Activated T-cell treated with anti-CD3 and anti-CD28 coated beads, Interleukin-2, amount 50 U/mL, for 72 hours (primary cell): ENCODE measurements at places on chromosomes 2 and 18.

GRCh38 chr18:44719519-44720060 is 38.9 kb downstream of the SETBP1 start:
- H3K27ac ChIP-seq, result no peak overlapping the region
- H3K4me3 ChIP-seq, result no peak overlapping the region
- H3K27me3 ChIP-seq, result peaks cover 22% of the 10 kb centered on the region
- DNase-seq, result no peak

DNA sequence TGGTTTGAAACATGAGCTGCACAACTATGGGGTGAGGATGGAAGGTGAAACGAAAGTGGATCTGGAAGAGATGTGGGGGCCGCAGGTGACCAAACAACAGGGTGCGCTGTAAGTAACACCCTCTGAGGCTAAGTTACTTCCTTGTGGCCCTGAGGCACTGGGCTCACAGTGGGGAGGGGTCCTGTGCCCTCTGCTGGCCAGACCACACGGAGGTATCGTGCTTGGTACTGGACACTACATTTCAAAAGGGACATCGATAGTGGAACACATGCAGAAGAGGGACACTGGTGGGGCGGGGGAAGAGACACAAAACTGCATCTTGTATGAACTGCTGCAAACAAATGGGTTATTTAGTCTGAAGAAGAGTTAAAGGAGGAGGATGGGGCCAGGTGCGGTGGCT is 110.6 kb downstream of the CLIP4 start:
- no peak overlapping the region for H3K4me3 ChIP-seq
- H3K27me3 ChIP-seq, result peaks cover 15% of the 10 kb centered on the region
- H3K27ac ChIP-seq, result no peak overlapping the region
- no peaks in the 10 kb centered on the region for H3K36me3 ChIP-seq
- DNase-seq, result no peak

- no peak for DNase-seq
- no peaks in the 10 kb centered on the region for H3K36me3 ChIP-seq
- H3K4me3 ChIP-seq, result no peak overlapping the region
Observed at GRCh38 chr2:129483366-129483765, 496.1 kb upstream of the RAB6C start.

- H3K4me1 ChIP-seq, result peaks cover 19% of the 10 kb centered on the region
- DNase-seq, result no peak
- H3K27ac ChIP-seq, result no peak overlapping the region
- no peak overlapping the region for H3K4me3 ChIP-seq
- H3K27me3 ChIP-seq, result no peaks in the 10 kb centered on the region
Observed at GRCh38 chr2:222888716-222889115, 27.9 kb downstream of the ACSL3 start.

- H3K27me3 ChIP-seq, result no peaks in the 10 kb centered on the region
- DNase-seq, result no peak
- peaks cover 3% of the 10 kb centered on the region for H3K36me3 ChIP-seq
Observed at GRCh38 chr2:19158896-19159295, 199.5 kb downstream of the OSR1 start.

GRCh38 chr18:8106603-8107002 is 502.6 kb upstream of the RAB12 start:
- H3K36me3 ChIP-seq, result no peaks in the 10 kb centered on the region
- H3K4me1 ChIP-seq, result no peaks in the 10 kb centered on the region
- no peak for DNase-seq
- H3K4me3 ChIP-seq, result no peak overlapping the region
- no peak overlapping the region for H3K27ac ChIP-seq

DNA sequence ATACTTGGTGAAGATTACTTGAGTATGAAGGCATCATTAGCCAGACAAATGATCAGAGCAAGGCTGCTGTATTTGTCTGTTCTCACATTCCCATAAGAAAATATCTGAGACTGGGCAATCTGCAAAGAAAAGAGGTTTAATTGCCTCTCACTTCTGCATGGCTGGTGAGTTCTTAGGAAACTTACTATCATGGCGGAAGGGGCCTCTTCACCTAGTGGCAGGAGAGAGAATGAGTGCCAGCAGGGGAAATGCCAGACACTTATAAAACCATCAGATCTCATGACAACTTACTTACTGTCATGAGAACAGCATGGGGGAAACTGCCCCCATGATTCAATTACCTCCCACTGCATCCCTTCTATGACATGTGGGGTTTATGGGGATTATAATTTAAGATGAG is 452.3 kb downstream of the GALR1 start:
- no peak for DNase-seq
- H3K4me1 ChIP-seq, result no peaks in the 10 kb centered on the region

GRCh38 chr2:127640082-127641072 is 5.6 kb upstream of the GPR17 start:
- peaks cover 44% of the 10 kb centered on the region for H3K4me1 ChIP-seq
- peak overlapping the region; percentile 67 for H3K4me3 ChIP-seq
- peak; percentile 67 for DNase-seq
- no peaks in the 10 kb centered on the region for H3K27me3 ChIP-seq
- no peaks in the 10 kb centered on the region for H3K36me3 ChIP-seq
- H3K27ac ChIP-seq, result peak overlapping the region; percentile 31

DNA sequence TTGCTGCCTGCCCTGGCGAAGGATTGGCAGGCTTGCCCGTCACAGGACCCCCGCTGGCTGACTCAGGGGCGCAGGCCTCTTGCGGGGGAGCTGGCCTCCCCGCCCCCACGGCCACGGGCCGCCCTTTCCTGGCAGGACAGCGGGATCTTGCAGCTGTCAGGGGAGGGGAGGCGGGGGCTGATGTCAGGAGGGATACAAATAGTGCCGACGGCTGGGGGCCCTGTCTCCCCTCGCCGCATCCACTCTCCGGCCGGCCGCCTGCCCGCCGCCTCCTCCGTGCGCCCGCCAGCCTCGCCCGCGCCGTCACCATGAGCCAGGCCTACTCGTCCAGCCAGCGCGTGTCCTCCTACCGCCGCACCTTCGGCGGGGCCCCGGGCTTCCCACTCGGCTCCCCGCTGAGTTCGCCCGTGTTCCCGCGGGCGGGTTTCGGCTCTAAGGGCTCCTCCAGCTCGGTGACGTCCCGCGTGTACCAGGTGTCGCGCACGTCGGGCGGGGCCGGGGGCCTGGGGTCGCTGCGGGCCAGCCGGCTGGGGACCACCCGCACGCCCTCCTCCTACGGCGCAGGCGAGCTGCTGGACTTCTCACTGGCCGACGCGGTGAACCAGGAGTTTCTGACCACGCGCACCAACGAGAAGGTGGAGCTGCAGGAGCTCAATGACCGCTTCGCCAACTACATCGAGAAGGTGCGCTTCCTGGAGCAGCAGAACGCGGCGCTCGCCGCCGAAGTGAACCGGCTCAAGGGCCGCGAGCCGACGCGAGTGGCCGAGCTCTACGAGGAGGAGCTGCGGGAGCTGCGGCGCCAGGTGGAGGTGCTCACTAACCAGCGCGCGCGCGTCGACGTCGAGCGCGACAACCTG is at the start of gene DES:
Gene DES, plus strand, starts transcription at position 223 of the 857 bp plus-strand sequence. Its CDS starts 86 bp downstream, at position 309.
- H3K36me3 ChIP-seq, result no peaks in the 10 kb centered on the region
- DNase-seq, result no peak
- H3K27me3 ChIP-seq, result peaks cover 30% of the 10 kb centered on the region
- H3K4me3 ChIP-seq, result no peak within 1 kb of the TSS

GRCh38 chr2:229410264-229410663 is 139.2 kb upstream of the PID1 start:
- H3K4me3 ChIP-seq, result no peak overlapping the region
- no peaks in the 10 kb centered on the region for H3K4me1 ChIP-seq
- DNase-seq, result no peak
- H3K36me3 ChIP-seq, result no peaks in the 10 kb centered on the region
- H3K27ac ChIP-seq, result no peak overlapping the region
- H3K27me3 ChIP-seq, result peaks cover 5% of the 10 kb centered on the region

- peaks cover 86% of the 10 kb centered on the region for H3K27me3 ChIP-seq
- peak overlapping the region; percentile 73 for H3K4me3 ChIP-seq
- H3K27ac ChIP-seq, result no peak overlapping the region
- H3K36me3 ChIP-seq, result no peaks in the 10 kb centered on the region
- DNase-seq, result no peak
Observed at GRCh38 chr2:176178038-176178756, 10.3 kb upstream of the HOXD1 start.

DNA sequence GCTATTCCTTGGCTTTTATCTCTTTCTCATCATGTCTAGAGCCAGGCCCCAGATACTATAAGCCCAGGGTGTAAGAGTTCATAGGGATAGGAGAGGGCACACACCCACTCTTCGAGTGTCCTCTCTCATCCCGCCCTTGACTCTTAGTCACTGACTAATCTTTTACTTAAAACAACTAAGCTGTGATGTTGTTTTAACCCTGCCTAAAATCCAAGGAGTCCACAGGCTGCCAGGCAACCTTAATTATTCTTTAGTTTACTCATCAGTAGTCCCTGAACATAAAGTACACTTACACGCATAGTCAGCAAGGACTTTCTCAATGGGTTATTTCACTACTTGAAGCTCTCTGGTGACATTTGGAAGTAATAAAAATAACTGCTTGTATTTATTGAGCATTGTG is 28.4 kb downstream of the GREB1L start:
- H3K4me3 ChIP-seq, result no peak overlapping the region
- H3K36me3 ChIP-seq, result no peaks in the 10 kb centered on the region
- H3K27ac ChIP-seq, result no peak overlapping the region

- no peaks in the 10 kb centered on the region for H3K27me3 ChIP-seq
- peaks cover 12% of the 10 kb centered on the region for H3K36me3 ChIP-seq
- H3K27ac ChIP-seq, result no peak overlapping the region
- H3K4me3 ChIP-seq, result no peak overlapping the region
Observed at GRCh38 chr18:13416848-13417247, 198.3 kb downstream of the LDLRAD4 start.

GRCh38 chr2:172350839-172351479 is 76.4 kb upstream of the ITGA6 start:
- peaks cover 2% of the 10 kb centered on the region for H3K36me3 ChIP-seq
- no peak for DNase-seq
- no peak overlapping the region for H3K4me3 ChIP-seq
- no peak overlapping the region for H3K27ac ChIP-seq
- no peaks in the 10 kb centered on the region for H3K27me3 ChIP-seq

DNA sequence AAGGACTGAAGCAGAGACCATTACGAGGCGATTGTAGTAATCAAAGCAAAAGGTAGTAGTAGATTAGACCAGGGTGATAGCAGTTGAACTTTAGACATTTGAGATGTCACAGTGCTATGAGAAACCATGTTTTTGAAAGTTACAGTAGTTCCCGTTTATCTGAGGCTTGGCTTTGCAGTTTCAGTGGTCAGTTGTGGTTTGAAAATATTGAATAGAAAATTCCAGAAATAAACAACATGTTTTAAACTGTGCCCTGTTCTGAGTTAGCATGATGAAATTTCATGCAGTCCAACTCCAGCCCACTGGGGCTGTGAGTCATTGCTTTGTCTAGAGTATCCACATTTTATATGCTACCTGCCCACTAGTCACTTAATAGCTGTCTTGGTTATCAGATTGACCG is 47.5 kb downstream of the ZNF638 start:
- peaks cover 43% of the 10 kb centered on the region for H3K36me3 ChIP-seq
- H3K4me3 ChIP-seq, result no peak overlapping the region
- DNase-seq, result no peak

DNA sequence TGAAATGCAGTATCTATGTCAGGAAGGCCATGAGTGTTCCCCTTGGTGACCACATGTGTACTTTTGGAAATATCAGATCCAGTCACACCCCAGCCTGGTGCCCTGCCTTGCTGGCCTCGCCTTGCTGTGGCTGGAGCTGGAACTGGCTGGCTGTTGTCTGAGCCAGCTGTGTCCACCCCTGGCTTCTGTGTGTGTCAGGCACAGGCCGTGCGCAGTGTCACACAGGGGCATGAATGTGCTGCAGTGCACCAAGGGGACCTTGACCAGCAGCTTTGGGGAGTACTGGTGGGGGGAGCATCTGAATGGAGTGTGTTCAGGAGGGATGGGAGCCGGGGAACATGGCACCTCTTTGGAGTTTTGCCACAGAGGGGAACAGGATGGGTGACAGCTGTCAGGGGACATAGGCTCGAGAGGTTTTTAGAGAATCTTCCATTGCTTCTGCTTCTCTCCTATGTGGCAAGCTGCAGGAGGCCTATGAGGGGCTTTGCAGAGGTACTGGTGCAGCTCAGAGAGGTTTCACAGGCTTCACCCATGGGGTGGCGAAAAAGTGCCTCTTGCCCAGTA is 44.7 kb upstream of the FAHD2A start:
- no peak overlapping the region for H3K4me3 ChIP-seq
- H3K4me1 ChIP-seq, result no peaks in the 10 kb centered on the region
- no peak for DNase-seq

DNA sequence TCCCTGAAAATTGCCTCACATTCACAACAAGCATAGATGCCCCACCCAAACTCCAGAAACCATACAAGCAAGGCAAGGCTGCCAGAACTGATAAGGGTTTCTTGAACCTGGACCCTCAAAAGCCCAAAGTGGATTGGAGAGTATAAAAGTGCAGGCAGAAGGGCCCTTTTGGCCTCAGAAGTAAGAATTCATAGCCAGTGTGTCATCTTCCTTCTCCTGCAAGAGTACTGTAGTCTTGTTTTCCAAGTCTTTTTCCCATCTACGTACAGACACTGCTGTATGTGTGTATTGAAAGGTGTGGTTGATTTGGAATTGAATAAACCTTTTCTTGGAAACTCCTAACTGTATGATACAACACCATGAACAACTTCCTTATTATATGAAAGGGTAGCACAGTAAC is 46.8 kb downstream of the ZC3H15 start:
- no peak overlapping the region for H3K27ac ChIP-seq
- no peak for DNase-seq
- no peaks in the 10 kb centered on the region for H3K4me1 ChIP-seq
- H3K4me3 ChIP-seq, result no peak overlapping the region
- H3K36me3 ChIP-seq, result no peaks in the 10 kb centered on the region
- H3K27me3 ChIP-seq, result peaks cover 10% of the 10 kb centered on the region

GRCh38 chr18:46711444-46711863 is 45.4 kb downstream of the ST8SIA5 start:
- DNase-seq, result no peak
- H3K27ac ChIP-seq, result no peak overlapping the region
- H3K4me3 ChIP-seq, result no peak overlapping the region
- no peaks in the 10 kb centered on the region for H3K4me1 ChIP-seq
- H3K27me3 ChIP-seq, result no peaks in the 10 kb centered on the region

DNA sequence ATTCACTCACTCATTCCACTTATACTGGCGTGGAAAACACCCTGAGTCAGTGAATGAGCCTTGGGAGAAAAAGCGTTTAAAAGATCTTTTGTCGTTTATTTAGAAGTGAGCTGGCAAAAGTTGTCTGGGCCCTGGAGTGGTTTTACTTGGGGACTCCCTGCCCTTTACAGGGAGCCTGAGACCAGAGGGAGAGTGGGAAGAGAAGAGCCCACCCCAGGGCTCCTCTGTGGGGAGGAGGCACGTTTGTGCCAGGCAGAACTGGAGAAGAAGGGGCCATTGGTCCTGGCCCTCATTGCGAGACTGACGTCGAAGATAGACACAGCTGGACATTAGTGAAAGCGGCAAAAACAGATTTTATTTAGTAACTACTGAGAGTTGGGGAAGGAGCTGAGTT is 25.7 kb downstream of the DCDC2C start:
- peaks cover 21% of the 10 kb centered on the region for H3K27me3 ChIP-seq
- H3K4me3 ChIP-seq, result no peak overlapping the region
- H3K27ac ChIP-seq, result no peak overlapping the region
- no peak for DNase-seq
- H3K36me3 ChIP-seq, result no peaks in the 10 kb centered on the region
- no peaks in the 10 kb centered on the region for H3K4me1 ChIP-seq
